ENCODE measurements at places on chromosomes 5 and 9.

- DNase-seq = no peak
These were observed 43.8 kb upstream of the FCN1 start for GRCh38 chr9:134961331-134962064.

DNA sequence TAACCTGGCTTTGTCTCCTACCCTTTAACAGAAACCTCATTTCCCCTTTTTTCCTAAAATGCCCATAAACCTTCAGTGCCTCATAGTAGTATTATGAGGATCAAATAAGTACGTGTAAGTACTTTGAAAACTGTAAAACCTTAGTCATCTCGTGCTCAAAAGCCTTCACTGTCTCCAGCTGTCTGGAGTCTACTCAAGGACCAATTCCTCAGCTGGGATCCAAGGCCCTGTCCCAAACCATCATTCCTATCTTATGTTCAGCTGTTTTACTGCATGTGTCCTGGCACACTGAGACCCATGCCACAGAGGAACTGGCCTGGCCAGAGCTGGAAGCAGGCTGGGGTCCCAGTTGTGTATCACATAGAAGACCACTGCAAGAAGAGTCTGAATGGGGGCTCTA is 15.9 kb downstream of the ADAMTSL1 start:
- DNase-seq = no peak

- DNase-seq = no peak
These were observed 8.0 kb downstream of the EBF1 start for GRCh38 chr5:159091596-159092331.

GRCh38 chr5:16727755-16728325 is 111.0 kb upstream of the RETREG1 start:
- DNase-seq = no peak

- DNase-seq = no peak
These were observed 135.0 kb upstream of the IRX4 start for GRCh38 chr5:2017540-2018389.

- DNase-seq = no peak
These were observed 42.1 kb upstream of the ELOVL7 start for GRCh38 chr5:60886158-60886557.

Data from cortex of kidney (tissue), 1 donor.